ENCODE measurements at places on chromosomes 1 and 21. TPM values are rescaled to one million over a fixed set of nuclear protein-coding genes. Genes with fewer than 3 reads are reported as not detected.

The SERTAD4 gene
- polyA plus RNA-seq, result 1.9 TPM

The DYRK1A gene
- polyA plus RNA-seq, result 28.4 TPM

The RNF186 gene
- not detected for polyA plus RNA-seq

The SEMA4A gene
- polyA plus RNA-seq, result 0.15 TPM

The SLAMF6 gene
- not detected for polyA plus RNA-seq

The TNFRSF1B gene
- polyA plus RNA-seq, result not detected

The DDR2 gene
- polyA plus RNA-seq, result 1.1 TPM

The FCRL3 gene
- polyA plus RNA-seq, result not detected

Data from Purkinje cell (primary cell).